ENCODE measurements at places on chromosomes 2 and 18. TPM values are rescaled to one million over a fixed set of nuclear protein-coding genes. Genes with fewer than 3 reads are reported as not detected.

- DNase-seq = no peak
Measured at GRCh38 chr2:30422444-30423040, 24.5 kb upstream of the LCLAT1 start.

DNA sequence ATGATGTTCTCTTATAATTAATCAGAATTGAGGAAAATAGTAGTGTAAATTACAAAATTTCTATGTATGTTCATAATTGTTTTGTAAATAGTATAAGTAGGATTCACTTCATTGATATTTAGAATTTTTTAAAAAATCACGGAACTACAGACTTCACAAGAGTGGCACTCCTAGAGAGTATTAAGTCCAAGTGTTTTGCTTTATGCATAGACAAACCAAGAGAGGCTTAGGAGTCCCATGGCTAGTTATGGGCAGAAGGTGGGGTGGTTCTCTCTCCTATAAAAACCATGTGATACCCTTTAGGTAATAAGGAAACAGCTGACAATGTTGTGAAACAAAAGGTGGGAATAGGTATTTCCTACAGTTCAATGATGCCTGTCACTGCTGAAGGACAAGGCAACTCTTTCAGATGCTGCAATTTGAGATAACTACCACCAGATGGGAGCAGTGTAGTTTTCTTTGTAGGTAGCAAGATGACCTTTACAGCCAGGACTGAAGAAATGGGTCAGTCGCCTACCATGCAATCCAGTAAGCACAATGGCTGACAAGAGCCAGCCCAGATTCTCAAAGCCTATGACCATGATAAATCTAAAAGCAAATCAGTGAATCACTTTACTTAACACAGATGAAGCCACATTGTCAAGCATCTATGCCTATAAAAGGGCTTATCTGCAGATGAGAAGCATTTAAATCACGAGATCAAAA is 83.9 kb downstream of the AAK1 start:
- DNase-seq = no peak

DNA sequence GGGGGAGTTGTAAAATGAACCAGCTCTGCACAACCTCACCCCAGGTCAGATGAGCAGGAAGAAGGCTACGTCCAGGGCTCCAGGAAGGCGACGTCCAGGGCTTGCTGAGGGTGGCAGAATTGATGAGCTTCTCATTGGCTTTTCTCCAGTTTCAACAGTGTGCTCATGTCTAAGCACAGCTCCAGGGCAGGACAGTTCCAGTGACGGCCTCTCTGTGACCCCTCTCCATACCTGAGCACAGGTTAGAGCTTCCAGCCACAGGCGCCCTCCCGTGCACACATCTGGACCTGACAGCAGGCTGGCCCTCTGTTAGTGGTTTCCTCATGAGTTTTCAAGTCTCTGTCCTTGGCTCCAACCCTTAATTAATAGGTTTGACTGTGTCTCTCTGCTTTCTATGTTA is 327.6 kb downstream of the ZNF516 start:
- DNase-seq = no peak

DNA sequence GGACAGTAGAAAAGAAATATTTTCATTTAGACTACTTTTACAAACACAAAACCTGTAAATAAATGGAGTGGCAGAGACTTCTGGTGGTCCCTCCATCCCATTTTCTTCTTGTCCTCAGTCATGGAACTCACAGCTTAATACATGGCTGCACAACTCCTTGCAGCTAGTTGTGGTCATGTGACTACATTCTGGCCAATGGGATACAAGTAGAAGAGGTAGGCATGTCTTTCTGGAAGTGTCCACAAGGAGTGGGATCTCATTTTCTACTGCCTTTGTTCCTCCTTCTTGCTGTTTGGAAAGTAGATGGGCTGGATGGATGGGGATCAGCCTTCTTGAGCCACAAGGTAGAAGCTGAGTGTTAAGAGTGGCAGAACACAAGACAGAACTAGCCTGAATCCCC is 555.8 kb downstream of the SATB2 start:
- DNase-seq = no peak

DNA sequence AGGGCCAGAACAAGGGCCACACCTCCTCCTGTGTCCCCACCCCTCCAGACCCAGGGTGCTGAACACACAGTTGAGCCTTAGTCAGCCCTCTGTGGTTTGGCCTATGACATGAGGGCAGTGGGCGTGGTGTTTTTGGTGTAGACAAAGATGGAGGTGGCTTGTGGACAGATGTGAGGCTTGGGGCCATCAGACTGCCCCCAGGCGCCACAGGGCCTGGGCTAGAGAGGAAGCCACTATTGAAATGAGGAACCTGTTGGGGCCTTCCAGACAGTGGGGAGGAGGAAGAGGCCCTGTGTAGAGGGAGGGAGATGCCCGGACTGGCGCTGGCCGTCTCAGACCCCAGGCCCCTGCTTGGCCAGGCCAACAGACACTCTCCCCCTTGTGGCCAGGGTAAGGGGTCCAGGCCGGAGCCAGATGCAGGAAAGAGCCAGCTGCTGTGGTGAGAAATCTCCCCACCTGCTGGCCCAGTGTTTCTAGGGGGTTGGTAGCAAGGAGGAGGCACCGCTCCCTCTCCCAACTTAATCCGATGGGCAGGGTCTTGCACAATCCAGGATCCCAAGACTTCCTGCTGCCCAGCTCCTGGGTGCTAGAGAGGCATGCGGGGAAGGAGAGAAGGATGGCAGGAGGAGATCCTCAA is 53.8 kb downstream of the SMAD7 start:
- DNase-seq = peak; percentile 88

The C2orf78 gene
- total RNA-seq = not detected

GRCh38 chr2:151728804-151729414 is 5.4 kb downstream of the NEB start:
- no peak for DNase-seq

DNA sequence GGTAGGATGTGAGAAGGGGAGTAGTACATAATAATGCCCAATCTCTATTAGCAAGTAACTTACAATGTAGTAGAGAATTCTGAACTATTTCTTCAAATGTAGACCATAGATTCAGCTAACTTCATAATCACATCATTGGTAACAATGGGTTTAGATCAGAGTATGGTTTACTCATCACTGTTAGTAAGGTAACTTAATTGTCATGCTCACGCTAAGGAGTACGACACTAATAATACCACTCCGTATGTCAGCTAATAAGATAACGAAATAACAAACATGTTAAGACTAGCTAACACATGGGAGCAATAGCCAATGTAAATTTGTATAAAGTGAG is 56.4 kb upstream of the CCDC141 start:
- no peak for DNase-seq

DNA sequence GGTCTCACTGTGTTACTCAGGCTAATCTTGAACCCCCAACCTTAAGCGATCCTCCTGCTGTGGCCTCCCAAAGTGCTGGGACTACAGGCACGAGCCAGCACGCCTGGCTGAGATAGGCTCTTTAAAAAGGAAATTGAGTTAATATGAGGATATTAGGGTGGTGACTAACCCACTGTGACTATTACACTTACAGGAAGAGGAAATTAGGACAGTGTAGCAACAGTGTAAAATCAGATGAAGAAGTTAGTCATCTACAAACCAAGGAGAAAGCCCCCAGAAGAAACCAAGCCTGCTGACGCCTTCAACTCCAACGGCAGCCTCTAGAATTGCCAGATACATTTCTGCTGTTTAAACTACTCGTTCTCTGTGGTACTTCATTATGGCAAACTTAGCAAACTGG is 711.9 kb downstream of the SUCLG1 start:
- DNase-seq = no peak

- DNase-seq = no peak
Measured at GRCh38 chr2:147683380-147683779, 161.4 kb upstream of the ACVR2A start.

DNA sequence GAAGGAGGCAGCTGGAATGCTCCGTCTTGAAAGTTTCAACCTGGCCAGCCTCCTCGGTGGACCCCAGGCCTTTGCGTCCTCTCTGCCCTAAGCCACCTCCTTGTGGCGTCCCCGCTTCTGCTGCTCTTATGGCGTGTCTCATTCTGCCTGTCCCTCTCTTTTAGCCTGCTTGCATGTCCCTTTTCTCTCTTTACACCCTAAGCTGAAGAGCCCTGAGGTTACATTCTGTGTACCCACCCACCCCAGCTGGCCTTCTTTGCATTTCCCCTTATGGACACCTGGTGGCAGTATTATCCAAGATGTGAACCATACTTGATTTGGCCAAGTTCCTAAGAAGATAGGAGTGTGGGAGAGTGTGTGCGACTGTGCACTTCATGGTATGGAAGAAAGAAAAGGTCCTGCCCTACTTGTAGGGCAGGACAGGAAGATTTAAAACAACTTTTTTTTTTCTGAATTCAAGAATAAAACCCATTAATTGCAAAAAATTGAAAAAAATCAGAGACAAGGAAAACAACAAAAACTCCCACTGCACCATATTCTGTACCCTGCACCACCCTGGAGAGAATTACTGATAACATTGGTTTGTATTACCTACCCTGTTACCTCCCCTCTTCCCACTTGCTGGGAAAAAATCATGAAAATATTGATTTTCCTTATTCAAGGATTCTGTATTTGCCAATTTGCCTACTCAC is 77.4 kb downstream of the DYSF start:
- no peak for DNase-seq

The GPC1 gene
- total RNA-seq = 182 TPM

Data from Right ventricle myocardium inferior (tissue), 1 donor.